ENCODE measurements at places on chromosomes 12 and 14.

DNA sequence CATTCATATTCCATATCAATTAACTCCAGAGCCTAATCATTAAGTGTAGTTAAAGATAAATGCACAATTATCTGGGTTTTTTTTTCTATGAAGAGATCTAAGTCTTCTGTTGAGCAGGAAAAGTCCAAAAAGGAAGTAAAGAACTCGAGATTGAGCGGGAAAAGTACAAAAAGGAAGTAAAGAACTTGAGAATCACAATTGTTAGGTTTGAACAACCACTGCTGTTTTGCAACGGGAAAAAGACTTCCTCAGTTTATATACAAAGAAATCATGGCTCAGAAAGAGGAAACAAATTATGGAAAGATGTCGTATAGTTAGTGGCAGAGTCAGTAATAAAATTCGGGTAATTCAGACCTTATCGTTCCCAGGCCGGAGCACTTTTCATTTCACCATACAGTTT, 63.3 kb downstream of the PPP1R12A start:
- no peak for DNase-seq

GRCh38 chr12:53572134-53572758, 53.9 kb downstream of the ATF7 start:
- no peak for DNase-seq

- DNase-seq, result no peak
Observed at GRCh38 chr14:103868242-103868897, 21.0 kb upstream of the PPP1R13B start.

DNA sequence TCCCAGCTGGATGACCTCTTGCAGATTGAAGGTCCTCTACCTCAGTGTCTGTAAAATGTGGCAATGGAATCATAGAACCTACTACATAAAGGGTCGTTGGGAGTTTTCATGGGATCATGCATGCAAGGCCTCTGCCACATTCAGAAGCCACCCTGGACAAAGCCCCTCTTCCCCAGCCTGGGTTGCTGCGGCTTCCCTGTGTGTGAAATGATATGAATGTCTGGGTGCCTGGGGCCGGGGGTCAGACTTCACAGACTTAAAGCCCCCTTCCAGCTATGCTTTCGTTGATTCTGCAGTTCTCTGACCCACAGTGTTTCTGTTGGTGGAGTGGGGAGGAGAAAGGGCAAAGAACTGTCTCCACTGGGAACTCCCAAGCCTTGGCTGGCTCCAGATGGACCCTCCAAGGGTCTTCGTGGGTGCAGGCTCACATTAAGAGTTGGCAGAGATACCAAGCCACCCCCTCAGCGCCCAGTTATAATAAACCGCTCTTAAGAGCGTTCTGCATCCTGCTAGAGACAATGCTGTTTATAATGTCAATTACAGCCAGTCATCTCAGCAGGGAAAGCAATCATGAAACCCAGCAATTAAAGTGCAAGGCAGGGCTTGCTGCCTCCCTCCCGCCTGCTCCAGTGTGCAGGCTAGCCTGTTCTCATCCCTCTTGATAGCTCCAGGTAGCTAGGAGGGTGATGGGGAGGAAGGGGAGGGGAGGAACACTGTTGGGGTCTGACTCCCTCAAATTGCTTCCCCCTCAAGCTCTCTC, 210.9 kb upstream of the FKBP4 start:
- DNase-seq, result no peak

GRCh38 chr14:100592461-100592891, 5.3 kb upstream of the BEGAIN start:
- no peak for DNase-seq

DNA sequence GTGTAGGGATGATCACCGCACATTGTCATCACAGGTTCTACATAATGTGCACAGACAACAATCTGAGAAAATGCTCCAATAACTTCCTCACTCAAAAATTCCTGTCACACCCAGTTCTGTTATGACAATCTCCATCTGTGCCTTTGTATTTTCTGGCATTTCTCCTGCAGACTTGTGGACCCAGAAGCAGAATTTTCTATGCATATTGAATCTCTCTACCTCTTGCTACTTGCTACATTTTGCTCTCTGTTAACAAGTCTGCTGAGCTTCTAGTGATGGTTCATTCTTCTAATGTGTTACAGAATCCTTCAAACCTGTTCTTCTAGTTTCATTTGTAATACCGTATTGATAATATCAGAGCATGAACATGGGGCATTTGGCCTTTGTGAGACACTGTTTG, 127.8 kb upstream of the PTPRQ start:
- DNase-seq, result no peak

DNA sequence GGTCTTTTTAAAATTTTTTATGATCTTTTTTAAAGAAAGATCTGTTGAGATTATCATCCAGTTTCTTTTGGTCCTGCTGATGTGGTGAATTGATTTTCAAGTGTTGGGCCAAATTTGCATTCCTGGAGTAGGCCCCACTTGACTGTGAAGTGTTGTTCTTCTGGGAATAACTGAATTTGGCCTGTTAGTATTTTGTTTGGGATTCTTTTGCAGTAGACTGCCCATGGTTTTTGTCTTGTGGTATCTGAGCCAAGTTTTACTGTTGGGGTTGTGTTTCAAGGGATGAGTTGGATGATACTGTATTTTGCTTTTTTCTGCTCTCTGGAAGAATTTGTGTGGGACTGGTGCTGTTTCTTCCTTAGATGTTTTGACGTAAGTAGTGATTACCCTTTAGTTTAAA, 4.0 kb upstream of the SYCP3 start:
- DNase-seq, result no peak

GRCh38 chr14:98466807-98467206, 805.2 kb downstream of the BCL11B start:
- DNase-seq, result no peak

DNA sequence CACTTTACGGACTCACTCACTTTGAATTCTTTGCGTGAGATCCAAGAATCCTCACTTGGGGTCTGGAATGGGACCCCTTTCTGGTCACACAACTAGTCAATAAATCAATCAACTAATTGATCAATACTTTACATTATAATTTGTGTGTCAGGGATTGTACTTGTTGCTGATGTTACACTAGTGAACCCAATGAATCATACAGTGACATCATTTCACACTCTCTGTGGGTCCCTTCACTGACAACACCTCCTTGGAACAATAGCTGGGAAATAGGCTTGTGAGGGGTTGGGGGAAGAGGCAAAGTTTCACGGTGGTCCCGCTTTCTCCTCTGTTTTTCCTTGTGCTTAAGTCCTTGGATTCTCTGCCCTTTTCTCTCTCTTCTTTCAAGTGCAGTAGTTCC, 35.0 kb downstream of the TPH2 start:
- DNase-seq, result no peak

DNA sequence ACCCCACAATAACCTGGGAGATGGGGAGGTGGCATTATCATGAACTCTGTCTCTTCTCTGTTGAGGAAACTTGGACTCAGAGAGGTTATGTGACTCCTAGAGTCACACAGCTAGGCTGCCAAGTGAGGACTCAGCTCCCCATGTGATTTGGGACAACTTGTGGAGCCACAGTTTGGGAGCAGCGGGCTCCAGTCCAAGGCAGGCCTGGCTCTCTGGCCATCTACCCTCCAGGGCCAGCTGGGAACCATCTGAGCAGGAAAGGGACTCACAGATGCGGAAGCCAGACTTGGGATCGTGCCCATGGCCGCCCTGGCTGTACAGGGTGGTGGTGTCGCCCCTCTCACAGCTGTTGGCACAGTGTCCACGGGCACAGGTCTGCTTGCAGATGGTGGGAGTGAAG, 59.1 kb downstream of the ISCA2 start:
- no peak for DNase-seq

GRCh38 chr12:53560912-53561589, 53.8 kb upstream of the NPFF start:
- no peak for DNase-seq

DNA sequence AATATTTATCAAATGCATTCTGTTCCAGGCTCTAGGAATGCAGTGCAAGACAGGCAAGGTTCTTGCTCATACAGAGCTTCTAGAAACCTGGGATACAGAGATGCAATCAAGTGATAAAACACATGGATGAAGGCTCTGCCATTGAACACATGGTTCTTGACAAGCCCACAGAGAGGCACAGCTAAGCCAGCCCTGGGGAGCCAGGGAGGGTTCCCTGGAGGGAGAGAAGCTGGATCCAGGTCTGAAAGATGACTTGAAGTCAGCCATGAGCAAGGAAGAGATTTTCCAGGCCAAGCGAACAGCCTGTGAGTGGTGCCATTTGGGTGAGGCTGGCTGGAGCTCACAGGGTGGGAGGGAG, 66.2 kb downstream of the IRF2BPL start:
- no peak for DNase-seq

GRCh38 chr12:14901228-14901562, 15.5 kb upstream of the MGP start:
- peak; percentile 26 for DNase-seq

DNA sequence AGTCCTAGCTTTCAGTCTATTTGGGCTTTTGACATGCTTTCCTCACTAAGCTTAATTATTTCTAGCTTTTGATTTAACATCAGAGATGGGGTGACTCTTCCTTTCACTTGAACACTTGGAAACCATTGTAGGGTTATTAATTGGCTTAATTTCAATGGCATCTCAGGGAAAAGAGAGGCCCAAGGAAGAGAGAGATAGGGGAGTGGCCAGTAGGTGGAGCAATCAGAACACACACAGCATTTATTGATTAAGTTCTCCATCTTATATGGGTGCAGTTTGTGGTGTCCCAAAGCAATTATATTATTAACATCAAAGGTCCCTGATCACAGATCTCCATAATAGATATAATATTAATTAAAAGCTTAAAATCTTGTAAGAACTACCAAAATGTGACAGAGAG, 1466.1 kb upstream of the SEL1L start:
- no peak for DNase-seq

DNA sequence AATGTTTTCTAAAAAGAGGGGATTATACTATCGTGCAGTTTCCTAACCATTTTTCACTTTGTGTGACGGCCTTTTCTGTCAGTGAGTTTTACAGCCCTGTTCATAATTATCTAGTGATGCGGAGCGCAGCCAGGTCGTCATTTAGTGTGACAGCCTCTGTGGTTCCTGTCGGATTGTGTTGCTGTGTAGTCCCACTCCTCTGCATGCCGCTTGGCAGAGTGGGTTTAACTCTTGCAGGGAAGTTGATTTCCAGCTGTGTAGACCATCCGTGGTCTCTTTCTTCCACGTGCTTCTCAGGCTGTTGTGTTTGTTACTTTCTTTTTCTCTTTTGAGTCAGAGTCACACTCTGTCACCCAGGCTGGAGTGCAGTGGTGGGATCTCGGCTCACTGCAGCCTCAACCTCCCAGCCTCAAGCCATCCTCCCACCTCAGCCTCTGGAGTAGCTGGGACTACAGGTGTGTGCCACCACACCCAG, 8.6 kb downstream of the RAN start:
- peak; percentile 47 for DNase-seq

DNA sequence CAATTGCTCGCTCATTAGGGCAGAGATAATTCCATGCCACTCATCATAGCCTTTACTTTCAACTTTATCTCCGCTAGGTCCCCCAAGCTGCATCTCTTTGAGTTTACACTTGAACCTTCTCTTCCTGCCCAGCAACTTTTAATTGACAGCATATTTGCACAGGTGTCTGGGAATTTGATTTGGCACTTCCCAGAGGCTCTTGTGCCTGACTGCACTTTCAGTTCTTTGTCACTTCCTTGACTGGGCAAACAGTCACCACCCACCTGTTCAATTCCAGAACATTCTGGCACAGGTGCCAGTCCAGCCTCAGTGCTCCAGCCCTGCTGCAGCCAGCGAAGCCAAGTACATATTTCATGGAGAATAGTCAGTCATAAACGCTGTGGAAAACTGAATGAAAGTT, 110.1 kb upstream of the LRIG3 start:
- no peak for DNase-seq

DNA sequence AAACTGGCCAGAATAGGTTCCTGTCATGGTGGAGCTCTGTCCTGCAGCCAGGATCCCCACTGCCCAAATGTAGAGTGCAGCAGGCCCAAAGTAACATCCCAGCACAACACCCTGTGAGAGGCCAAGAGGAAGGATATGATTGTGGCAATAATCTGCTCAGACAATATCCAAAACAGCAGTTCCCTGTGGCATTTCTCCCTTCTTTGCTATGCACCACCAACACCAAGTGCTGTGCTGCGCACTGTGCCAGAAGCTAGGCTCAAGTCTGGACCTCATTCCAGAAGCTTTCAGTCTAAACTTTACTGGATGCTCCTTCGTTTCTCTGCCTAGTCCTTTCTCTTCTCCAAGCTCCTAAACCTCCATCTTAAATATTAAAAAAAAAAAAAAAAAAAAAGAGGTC, 33.4 kb downstream of the SLC11A2 start:
- no peak for DNase-seq

- DNase-seq, result peak; percentile 5
Observed at GRCh38 chr14:104735830-104736642, 12.0 kb downstream of the ADSS1 start.

- DNase-seq, result no peak
Observed at GRCh38 chr14:94897561-94897960, 127.6 kb upstream of the GSC start.

- DNase-seq, result no peak
Observed at GRCh38 chr12:19005257-19005801, 124.2 kb upstream of the PLEKHA5 start.

GRCh38 chr14:73785336-73785833, 66.2 kb upstream of the PTGR2 start:
- DNase-seq, result no peak

DNA sequence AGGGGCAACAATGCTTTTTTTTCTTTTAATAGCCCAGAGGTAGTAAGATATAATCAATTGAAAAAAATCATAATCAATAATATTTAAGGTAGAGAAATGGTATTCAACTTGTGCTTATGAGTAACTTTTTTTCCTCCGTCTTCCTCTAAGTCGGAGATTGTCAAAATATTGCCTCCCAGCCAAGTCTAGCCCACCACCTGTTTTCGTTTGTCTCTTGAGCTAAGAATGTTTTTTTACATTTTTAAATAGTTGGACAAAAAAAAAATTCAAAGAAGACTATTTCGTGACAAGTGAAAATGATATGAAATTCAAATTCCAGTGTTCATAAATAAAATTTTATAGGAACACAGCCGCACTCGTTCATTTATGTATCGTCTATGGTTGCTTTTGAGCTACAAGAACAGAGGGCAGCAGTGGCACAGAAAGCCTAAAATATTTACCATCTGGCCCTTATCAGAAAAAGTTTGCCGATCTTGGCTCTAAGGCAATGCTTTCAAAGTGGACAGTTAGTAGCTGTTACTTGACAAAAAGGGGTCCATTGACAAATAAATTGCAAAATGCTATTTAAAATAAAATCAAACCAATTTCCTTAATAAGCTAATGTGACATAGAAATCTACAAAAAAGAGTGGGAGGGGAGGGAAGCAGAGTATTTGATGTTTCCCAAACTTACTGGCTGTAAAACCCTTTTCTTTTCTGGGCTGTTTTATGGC, 40.8 kb upstream of the MAX start:
- no peak for DNase-seq

DNA sequence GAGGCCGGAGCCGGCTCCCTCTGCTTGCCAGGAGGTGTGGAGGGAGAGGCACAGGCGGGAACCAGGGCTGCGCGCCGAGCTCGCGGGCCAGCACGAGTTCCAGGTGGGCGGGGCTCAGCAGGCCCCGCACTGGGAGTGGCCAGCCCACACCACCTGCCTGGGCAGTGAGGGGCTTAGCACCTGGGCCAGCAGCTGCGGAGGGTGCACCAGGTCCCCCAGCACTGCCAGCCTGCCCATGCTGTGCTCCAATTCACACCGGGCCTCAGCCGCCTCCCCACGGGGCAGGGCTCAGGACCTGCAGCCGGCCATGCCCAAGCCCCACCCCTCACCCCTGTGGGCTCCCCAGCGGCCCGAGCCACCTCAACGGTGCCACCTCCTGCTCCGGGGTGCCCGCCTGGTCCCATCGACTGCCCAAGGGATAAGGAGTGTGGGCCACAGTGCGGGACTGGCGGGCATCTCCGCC, 72.4 kb upstream of the PPP2R5C start:
- DNase-seq, result no peak

All from common myeloid progenitor, CD34-positive (primary cell).